Naive thymus-derived CD8-positive, alpha-beta T cell (primary cell): ENCODE measurements at places on chromosomes 4 and X. TPM values are rescaled to one million over a fixed set of nuclear protein-coding genes. Genes with fewer than 3 reads are reported as not detected.
A peak's percentile ranks its signal among the peaks of the same experiment; 100 is the strongest.

DNA sequence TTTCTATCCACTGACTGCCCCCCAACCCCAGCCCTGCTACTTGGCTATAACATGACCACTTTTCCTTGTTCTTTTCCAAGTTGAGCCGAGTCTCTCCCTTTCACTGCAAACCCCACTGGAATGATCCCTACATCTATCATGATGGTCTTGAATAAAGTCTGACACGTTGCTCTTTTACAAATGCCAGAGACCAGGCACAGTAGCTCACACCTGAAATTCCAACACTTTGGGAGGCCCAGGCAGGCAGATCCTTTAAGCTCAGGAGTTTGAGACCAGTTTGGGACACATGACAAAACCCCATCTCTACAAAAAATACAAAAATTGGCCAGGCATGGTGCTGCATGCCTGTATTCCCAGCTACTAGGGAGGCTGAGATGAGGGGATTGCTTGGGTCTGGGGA lies 100.9 kb downstream of the WDFY3 start:
- H3K4me3 ChIP-seq, result no peak overlapping the region
- DNase-seq, result no peak
- H3K4me1 ChIP-seq, result no peaks in the 10 kb centered on the region
- no peaks in the 10 kb centered on the region for H3K27me3 ChIP-seq
- no peaks in the 10 kb centered on the region for H3K36me3 ChIP-seq

DNA sequence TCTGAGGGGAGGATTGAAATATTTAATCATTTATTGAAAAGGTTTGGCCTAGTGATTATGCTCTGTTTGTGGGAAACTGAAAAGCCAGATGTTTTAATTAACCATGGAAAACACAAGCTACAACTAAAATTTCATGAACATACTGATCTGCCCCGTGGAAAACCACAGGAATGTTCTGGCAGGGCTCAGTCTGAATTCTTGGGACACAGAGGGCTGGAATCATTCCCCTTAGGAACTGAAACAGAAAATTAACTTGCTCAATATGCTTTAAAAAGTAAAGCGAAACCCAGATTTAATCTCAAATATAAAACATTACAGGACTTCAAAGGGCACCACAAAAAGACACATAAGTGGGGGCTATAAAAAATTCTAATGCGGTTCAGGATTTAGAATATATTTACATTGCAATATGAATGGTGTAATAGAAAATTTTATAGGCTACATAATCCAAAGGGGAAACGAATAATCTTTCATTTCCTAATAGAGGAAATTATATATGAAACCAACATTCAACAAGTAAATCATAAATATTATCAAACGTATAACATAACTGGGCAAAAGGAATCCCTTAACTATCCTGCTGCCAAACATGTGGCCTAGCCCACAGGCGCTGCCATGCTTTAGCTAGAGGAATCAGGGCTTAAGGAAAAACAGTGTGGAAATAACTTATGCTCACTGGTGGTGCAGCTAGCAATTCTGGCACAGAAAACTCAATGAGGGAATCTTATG lies 70.9 kb downstream of the APBB2 start:
- no peak overlapping the region for H3K27ac ChIP-seq
- H3K4me3 ChIP-seq, result no peak overlapping the region

Gene PPP1R2C
- total RNA-seq, result not detected

Gene PNMA3
- 7.9 TPM for total RNA-seq

Gene IL3RA
- total RNA-seq, result 0.36 TPM

DNA sequence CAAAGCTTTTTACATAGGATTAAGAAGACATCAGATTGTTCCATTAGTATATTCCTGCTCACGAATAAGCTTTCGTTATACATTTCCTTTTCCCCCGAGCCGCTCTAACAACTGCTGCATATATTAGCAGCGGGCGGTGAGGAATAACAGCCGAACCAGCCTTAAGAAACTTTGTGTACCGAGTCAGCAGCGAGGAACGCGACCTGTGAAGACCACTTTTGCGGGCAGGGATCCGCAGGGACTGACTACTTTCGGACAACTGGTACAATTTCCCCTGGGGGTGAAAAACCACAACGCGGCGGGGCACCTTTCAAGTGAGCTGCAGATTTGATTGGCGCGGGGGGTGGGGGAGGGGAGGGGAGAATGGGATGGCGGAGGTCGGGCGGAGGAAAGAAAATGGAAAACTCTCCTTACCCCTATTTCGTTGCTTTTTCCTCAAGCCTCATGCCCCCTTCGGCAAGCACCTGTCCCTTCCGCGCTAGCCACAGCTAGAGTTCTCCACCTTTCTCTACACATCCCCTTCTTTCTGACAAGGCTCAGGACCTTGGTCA lies 5.9 kb upstream of the PITX2 start:
- H3K4me1 ChIP-seq, result peaks cover 8% of the 10 kb centered on the region
- peaks cover 6% of the 10 kb centered on the region for H3K36me3 ChIP-seq
- H3K27ac ChIP-seq, result no peak overlapping the region
- no peak for DNase-seq

- peaks cover 43% of the 10 kb centered on the region for H3K4me1 ChIP-seq
- peak overlapping the region; percentile 95 for H3K4me3 ChIP-seq
- peak overlapping the region; percentile 53 for H3K27ac ChIP-seq
- no peaks in the 10 kb centered on the region for H3K36me3 ChIP-seq
Observed at GRCh38 chr4:145936997-145937901, 1.4 kb downstream of the ZNF827 start.

Gene CXCL11
- total RNA-seq, result not detected

DNA sequence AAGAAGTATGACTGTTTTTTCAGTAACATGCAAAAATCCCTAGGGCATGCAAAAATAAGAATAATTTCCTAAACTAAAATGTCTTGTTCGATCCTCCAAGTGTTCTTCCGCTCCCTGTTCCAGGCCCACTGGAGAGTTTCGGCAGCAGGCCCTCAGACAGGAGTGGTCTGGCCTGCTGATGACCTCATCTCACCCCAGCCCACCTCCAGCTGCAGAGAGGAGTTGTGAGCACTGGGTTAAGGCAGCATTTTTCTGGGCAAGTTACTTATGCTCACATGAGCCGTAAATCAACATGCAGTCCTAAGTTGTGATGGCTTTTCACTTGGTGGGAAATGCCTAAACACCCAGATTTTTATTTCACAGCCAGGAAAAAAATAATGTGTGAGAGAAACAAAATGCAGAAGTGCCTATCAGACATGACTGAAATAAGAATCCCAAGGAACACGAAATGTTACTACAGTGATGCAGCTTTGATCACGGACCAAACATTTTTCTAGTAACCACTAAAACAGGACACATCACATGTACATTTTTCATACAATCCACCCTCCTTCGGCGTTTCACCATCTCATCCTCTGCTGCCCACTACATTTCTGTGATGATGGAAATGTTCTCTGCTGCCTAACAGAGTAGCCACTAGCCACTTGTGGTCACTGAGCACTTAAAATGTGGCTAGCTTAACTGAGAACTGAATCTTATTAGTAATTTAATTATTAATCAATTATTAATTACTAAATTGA lies 153.3 kb upstream of the TBL1X start:
- H3K36me3 ChIP-seq, result no peaks in the 10 kb centered on the region
- H3K4me1 ChIP-seq, result peaks cover 7% of the 10 kb centered on the region
- no peak overlapping the region for H3K4me3 ChIP-seq
- no peaks in the 10 kb centered on the region for H3K27me3 ChIP-seq

DNA sequence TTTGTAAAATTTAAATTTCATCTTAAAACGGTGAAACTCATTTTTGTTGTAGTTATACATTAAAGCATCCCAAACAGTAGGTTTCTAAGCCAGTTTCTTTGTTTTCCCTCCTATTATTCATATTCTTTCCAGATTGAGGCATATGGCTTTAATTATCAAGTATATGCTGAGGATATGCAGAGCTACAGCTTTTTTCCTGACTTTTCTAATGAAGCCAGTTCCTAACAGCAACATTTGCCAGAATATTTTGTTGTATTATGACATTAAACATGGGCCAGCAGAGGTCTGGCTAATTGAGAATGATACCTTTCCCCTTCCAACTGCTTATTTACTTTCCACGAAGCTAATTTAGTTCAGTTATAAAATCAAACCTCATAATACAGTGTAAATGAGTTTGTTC lies 75.3 kb downstream of the SLIT2 start:
- H3K36me3 ChIP-seq, result no peaks in the 10 kb centered on the region
- H3K27me3 ChIP-seq, result no peaks in the 10 kb centered on the region
- DNase-seq, result no peak
- H3K27ac ChIP-seq, result no peak overlapping the region

Gene FAM9C
- not detected for total RNA-seq

DNA sequence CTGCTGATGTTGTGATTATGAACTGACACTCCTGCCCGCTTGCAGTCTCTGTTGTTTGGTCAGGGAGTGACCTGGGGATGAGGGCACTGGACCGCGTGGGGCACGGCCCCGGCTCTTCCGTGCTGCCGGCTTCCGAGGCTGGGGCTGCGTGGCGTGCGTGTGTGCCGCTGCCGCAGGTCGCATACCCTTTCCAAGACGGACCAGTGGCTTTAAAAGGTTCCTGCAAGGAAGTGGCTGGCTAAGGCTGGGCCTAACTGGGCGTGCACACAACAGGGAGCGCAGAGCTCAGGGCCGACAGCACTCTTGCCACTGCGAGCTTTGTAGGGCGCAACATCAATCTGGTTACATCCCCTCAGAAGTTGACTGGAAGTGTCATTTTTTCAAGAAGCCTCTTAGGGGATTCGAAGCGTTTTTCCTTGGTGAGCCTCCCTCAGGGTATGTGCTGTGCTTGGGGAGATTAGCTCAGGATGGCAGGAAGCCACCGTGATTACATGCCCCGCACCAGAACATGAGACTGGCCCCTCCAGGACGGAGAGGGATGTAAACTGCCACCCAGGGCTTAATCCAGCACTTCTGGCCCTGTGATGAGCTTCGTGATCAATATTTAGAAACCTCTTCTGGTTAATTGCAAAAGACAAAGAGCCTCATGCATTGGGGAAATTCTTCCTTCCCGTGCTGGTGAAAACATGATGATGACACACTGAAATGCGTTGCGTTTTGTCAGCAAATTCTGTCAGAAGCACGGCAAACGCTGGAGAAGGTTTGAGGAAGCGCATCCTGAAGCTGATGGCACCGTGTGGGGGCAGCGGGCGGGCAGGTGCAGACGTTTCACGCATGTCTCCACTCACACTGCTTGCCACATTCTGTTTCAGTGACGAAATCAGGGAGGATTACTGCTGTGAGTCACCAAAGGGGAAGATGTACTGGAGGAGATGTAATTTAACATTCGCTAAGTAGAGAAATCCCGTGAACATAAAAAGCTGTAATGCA lies 11.1 kb downstream of the MAEA start:
- DNase-seq, result no peak
- H3K27ac ChIP-seq, result no peak overlapping the region
- no peak overlapping the region for H3K4me3 ChIP-seq
- H3K36me3 ChIP-seq, result peaks cover 2% of the 10 kb centered on the region
- peaks cover 34% of the 10 kb centered on the region for H3K4me1 ChIP-seq

DNA sequence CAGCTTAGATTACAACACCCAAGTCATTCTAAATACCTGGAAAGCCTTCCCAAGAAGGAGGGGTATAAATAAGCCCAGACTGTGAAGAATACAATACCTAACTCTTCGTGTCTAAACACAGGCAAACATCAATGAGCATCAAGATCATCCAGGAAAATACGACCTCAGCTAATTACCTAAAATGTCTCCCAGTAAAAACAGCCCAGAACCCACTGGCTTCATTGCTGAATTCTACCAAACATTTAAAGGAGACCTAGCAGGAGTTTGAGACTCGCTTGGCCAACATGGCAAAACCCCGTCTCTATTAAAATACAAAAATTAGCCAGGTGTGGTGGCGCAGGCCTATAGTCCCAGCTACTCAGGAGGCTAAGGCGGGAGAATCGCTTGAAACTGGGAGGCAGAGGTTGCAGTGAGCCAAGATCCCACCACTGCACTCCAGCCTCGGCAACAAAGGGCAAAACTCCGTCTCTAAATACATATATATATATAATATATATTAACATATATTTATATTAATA lies 19.1 kb upstream of the HSFX4 start:
- H3K4me3 ChIP-seq, result no peak overlapping the region
- H3K4me1 ChIP-seq, result no peaks in the 10 kb centered on the region
- no peak for DNase-seq
- no peaks in the 10 kb centered on the region for H3K27me3 ChIP-seq

DNA sequence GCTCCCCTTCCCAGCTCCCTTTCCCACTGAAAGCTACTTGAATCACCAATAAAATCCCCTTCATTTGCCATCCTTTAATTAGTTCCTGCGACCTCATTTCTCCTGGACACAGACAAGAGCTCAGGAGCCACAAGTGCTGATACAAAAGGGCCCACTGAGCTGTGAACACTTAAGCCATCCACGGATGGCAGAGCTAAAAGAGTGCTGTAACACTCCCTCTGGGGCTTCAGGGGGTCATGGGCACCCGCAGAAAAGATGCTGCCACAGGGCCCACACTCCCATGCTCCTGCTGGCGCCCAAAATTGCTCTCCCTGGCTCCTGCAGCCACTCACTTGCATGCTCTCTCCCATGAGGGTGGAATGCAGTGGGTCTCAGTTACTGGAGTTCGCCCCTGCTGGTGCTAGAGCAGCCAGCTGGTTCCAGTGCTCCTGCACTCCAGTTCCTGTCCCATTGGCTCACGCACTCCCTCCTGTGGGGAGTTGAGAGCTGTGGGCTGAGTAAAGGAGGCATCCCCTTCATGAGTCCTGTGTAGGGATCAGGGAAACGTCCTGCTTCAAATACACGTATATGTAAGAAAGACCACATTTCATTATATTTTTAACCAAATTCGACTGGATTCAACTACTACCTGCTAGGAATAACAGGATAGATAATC lies 1291.0 kb downstream of the ARAP2 start:
- H3K4me3 ChIP-seq, result no peak overlapping the region
- no peaks in the 10 kb centered on the region for H3K27me3 ChIP-seq
- H3K27ac ChIP-seq, result no peak overlapping the region
- no peaks in the 10 kb centered on the region for H3K36me3 ChIP-seq
- DNase-seq, result no peak

Gene ZFP42
- not detected for total RNA-seq

DNA sequence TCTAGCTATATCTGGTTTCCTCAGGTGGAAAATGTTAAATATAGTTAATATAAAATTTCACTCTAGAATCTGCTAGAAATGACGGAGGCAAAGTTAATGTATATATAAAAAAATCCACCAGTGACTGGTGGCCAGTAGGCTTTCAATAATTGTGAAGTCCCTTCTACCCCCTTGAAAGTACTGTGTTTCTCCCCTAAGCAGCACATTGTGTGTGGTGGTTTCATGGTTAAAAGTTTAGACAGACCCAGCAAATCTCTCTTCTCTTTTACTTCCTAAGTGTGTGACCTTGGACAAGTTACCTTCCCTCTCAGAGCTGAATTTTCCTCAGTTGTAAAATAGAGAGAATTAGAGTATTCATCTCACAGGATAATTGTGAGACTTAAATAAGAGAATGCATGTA lies 600 bp upstream of the HEPH start:
- H3K36me3 ChIP-seq, result no peaks in the 10 kb centered on the region
- no peak overlapping the region for H3K27ac ChIP-seq
- no peak for DNase-seq

Gene TNIP3
- 0.49 TPM for total RNA-seq

Gene TLL1
- total RNA-seq, result not detected

- H3K4me1 ChIP-seq, result no peaks in the 10 kb centered on the region
- no peak overlapping the region for H3K4me3 ChIP-seq
- no peaks in the 10 kb centered on the region for H3K27me3 ChIP-seq
- H3K36me3 ChIP-seq, result no peaks in the 10 kb centered on the region
- no peak overlapping the region for H3K27ac ChIP-seq
Observed at GRCh38 chr4:177879851-177880250, 437.6 kb upstream of the AGA start.
